Stimulated activated CD8-positive, alpha-beta memory T cell treated with anti-CD3 and anti-CD28 coated beads, Interleukin-12 subunit alpha, Interleukin-12 subunit beta, amount 100 ng/mL, for 1 hour (primary cell): ENCODE measurements at places on chromosomes 5 and 9.
A peak's percentile ranks its signal among the peaks of the same experiment; 100 is the strongest.

- DNase-seq: no peak
These were observed 108.7 kb upstream of the IL12B start for GRCh38 chr5:159439002-159439401.

DNA sequence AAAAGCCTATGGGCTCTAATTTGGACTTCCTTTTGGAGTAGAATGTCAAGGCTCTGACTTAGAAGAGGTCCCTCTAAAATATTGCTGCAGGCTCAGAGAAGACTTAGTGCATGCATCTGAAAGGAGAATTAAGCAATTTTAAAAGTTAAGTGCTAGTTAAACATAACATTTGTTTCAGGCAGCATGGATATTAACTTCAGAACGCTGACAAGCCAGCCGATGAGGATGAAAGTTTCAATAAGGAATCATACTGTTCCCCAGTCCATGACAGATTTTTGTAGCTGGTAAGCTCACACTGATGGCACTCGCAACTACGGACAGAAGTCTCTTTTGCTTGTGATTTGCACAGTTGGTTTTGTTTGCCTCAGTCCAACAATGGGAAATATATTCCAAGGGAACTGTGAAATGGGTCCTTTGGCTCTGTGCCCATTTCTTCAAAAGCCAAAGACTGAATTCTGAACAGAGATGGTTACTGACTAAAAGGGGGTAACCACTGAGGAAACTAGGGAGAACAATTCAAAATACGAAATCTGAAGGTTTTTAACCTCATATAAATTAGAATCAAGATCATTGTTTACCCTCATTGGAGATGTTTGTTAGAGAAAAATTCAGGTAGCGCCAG lies 47.6 kb downstream of the DCP2 start:
- DNase-seq: no peak

GRCh38 chr5:31346896-31347551 lies 153.5 kb downstream of the CDH6 start:
- DNase-seq: no peak

DNA sequence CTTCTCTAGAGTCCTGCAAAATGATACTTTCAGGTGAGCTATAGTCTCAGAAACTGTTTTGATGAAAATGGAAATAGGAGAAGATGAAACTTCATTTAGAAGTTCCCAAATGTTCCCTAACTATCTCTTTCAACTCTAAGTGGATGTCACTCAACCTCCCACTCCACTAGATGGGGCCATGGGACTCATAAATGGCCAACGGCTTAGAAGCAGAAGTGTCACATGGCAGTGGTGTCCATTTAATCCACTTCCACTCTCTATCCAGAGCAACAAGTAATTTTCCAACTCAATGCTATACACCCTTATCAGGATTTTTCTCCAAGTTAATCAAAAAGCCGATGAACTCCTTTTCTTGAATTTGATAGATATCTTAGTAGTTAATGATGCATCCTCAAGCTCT lies 295.7 kb downstream of the EDIL3 start:
- no peak for DNase-seq

DNA sequence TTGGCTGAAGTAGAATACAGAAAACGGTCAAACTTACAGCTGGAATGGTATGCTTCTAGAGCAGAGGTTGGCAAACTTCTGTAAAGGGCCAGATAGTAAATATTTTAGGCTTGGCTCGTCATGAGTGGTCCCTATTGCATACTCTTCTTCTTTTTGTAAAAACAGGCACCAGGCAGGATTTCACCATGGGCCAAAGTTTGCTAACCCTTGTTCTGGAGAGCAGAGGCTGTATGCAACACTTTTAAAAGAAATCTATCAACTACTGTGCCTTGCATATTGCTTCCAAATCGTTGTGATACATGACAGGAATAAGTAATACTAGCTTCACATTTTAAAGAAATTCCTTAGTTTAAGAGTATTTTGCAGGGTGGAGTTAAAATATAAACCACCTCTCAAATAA lies 15.6 kb upstream of the COL23A1 start:
- DNase-seq: no peak

DNA sequence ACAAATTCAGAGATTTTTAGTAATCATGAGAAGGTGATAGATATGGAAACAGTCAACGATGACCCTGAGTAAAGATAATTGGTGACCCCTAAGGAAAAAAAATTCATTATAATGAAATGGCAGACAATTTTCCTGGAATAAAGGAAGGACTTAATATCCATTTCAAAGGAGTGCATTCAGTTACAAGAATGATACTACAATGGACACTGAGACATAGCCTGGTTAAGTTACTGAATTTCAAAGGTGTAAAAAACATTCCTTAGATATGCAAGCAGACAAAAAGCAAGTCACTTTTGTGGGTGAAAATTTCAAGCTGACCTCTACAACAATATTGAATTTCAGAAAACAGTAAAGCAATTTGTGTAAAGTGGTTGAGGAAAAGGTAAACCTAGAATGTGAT lies 1012.5 kb upstream of the SEMA6A start:
- DNase-seq: no peak

GRCh38 chr5:180353048-180353979 lies at the start of gene GFPT2:
GFPT2 (minus strand) TSS chr5:180353336; CDS start chr5:180353217, 119 bp downstream.
- peak; percentile 53 for DNase-seq

GRCh38 chr5:6755941-6756340 lies 42.7 kb downstream of the TENT4A start:
- no peak for DNase-seq

GRCh38 chr9:89731262-89732182 lies 126.7 kb downstream of the GADD45G start:
- DNase-seq: no peak

GRCh38 chr9:136052991-136053756 lies 41.9 kb downstream of the NACC2 start:
- DNase-seq: no peak

DNA sequence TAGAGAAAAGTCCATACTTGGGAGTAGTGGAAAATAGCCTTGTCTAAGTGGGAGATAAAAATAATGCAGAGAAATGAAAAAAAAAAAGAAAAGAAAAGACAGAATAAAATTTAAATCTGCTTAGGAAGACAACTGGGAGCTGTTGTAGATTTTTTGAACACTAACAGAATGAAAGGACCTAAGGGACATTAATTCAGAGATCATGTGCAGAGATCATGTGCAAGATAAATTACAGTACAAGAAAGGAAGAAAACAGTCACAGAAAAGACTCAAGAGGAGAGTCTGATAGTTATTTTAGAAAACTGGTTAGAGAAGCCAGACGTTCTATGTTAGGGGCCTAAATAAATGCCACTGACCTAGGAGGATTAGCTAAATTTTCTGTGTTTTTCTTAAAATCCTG lies 1226.8 kb upstream of the NUDT12 start:
- DNase-seq: no peak
